ENCODE measurements at places on chromosomes 7 and 10.

DNA sequence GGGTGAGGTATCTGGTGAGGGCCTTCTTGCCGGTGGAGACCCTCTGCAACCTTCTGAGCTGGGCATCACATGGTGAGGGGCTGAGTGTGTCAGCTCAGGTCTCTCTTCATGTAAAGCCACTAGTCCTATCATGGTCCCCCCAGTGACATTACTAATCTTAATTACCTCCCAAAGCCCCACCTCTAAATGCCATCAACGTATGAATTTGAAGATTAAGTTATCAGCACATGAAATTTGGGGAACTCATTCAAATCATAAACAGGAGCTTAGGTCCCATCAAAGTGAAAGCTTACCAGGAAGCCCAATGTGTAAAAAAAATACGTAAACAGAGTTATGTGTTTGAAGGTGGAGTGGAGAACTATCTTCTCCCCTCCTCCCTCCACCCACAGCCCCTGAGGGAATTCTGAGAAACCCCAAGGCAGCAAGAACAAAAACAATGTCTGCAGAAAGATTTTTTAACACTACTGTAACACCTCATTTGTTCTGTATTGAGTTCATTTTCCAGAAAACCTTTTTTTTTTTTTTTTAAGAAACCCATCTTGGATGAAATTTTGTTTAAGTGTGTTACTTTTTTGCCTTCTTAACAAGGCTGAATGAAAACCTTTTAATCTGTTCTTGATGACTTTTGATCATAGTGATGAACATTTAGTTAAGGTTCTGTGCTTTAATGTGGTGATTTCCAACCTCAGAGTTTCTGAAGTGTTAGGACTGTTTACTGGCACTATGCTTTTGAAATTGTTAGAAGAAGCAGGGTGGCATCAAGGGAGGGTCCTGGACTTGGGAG lies 19.1 kb upstream of the PCGF5 start:
- DNase-seq: peak; percentile 18

- DNase-seq: no peak
Measured at GRCh38 chr7:152081088-152081487, 55.6 kb downstream of the GALNT11 start.

DNA sequence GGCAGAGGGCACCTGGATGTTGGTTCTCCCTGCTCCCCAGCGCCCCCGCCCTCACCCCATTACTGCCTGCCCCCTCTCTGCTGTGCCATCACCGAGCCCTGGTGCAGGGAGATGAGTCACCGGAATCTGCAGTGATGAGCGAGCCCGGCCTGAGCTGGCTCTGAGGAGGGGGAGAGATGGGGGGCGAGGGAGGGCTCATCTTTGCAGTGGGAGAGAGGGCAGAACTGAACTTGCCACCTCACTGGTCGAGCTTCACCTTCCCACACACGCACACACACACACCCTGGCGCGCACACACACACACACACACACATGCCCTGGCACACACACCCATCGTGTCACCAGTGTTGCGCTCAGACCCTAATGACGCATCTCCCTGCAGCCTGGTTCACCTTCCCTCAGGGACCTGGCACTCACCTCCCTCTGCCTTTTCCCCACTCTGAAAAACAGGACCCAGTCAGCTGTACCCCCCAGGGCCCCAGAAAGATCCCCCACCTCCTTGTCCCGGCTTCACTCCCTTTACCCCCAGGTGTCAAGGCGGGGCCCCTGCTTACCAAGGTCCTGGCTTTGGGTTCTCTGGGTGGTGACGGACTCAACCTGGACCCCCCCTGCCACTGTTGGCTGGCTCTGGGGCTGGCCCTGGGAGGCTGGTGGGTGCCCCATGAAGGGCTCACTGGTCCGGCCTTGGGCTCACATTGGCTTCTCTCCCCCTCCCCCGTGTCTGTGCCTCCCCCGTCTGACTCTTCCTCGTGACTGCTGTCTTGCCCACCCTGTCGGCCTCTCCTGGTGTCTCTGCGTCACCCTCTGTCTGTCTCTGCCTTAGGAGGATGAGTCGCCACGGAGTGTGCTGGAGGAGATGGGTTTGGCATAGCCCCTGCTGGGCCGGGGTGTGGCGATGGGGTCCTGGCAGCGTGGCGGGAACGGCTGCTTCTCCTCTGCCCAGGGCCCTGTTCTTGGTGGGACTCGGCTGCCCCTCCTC lies 5.4 kb downstream of the VGF start:
- no peak for DNase-seq

DNA sequence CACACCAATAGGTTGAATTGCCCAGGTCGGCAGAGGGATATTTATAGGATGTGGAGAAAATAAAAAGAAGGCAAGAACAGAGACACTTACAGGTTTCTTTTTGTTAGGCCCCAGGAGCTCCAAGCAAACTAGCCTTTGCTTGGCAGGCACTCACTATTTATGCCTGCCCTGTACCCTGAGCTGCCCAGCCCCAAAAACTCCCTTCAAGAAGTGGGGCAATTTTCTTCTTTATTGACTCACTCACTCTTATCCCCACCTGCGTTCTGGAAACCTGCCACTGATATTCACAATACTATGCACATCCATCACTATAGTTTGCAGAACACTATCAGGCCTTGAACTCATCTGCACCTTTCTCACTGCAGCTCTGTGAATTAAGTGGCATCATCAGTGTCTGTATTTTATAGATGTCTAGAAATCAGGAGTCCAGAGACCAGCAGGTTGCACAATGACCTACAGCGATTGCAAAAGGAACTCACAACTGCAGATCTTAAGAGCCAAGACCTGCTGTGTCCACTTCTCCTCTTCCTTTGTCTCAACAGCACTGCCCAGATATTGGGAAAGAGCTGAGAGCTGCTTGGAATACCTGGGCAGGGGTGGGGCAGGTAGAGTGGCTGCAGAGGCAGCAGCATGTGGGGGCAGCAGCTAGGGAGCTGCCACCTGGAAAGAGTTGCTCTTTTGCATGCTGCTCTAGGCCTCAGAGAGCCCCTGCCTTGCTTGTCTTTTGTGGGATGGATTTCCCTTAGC lies at the start of gene SFTPD:
SFTPD (minus strand) TSS at position 130 of the 747 bp plus-strand sequence. CDS start 2,446 bp downstream, outside the sequence.
- no peak for DNase-seq

- DNase-seq: no peak
Measured at GRCh38 chr10:105210546-105210945, 569.5 kb downstream of the SORCS3 start.

- DNase-seq: no peak
Measured at GRCh38 chr7:30476459-30477145, 2.0 kb downstream of the NOD1 start.
